Stimulated activated CD8-positive, alpha-beta memory T cell treated with anti-CD3 and anti-CD28 coated beads, Interleukin-2, amount 100 ng/mL, for 48 hours (primary cell): ENCODE measurements at places on chromosomes 7 and 10.

DNA sequence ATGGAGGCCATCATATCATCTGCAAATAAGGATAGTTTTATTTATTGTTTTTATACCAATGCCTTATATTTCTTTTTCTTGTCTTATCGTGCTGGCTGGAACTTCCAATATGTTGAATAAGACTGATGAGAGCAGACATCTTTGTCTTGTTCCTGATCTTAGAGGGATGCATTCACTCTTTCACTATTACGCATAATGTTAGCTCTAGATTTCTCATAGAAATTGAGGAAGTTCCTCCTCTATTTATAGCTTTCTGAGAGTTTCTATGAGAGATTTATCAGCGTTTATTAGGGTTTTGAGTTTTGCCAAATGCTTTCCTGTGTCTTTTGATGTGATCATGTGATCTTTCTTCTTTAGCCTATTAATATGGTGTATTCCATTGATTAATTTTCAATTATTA, 49.3 kb downstream of the COL28A1 start:
- DNase-seq = no peak

GRCh38 chr7:109127145-109127544, 557.5 kb downstream of the DNAJB9 start:
- no peak for DNase-seq

GRCh38 chr7:44274623-44274975, 50.8 kb downstream of the CAMK2B start:
- no peak for DNase-seq

- no peak for DNase-seq
Measured at GRCh38 chr10:88986549-88987242, 3.9 kb upstream of the FAS start.
